ENCODE measurements at places on chromosomes 6 and 20. TPM values are rescaled to one million over a fixed set of nuclear protein-coding genes. Genes with fewer than 3 reads are reported as not detected.

- no peak for DNase-seq
Measured at GRCh38 chr6:134060491-134061106, 8.2 kb upstream of the SLC2A12 start.

Gene SH3BGRL2
- 7.1 TPM for total RNA-seq

- no peak for DNase-seq
Measured at GRCh38 chr20:47181056-47181862, 175.2 kb downstream of the ZMYND8 start.

Gene SLC2A10
- total RNA-seq, result 7.9 TPM

DNA sequence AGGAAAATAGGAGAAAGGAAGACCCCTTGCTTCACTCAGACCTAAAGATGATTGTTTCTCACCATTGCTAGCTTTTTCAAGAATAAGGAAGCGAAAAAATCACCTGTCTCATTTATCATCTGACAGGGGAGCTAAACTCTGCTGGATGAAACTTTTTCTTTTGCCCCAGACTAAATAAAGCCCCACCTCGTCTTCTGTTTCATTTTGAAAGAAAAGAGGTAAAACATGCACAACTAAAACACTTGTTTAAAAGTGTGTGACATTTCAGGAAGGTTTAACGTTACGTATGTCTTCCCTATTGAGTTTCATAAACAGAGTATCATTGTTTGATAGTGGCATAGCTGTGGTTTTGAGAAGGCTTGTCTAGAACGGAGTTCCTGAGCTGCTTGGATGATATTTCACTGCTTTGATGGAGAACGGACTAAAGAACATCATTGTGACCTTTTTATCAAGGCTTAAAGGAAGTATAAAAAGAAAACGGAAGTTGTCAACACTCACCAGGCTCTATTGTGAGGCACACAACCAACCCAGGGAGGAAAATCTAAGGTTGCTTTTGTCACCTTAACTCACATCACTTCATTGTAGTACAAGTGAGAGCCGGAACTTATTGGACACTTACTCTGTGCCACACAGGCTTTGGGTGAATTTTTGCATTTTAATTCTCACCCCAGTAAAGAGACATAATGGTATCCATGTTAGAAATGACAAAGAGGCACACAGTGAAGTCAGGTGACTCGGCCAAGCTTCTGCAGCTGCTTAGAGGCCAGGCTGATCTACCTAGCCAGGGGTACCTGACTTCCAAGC, 29.5 kb downstream of the TSHZ2 start:
- no peak for DNase-seq

DNA sequence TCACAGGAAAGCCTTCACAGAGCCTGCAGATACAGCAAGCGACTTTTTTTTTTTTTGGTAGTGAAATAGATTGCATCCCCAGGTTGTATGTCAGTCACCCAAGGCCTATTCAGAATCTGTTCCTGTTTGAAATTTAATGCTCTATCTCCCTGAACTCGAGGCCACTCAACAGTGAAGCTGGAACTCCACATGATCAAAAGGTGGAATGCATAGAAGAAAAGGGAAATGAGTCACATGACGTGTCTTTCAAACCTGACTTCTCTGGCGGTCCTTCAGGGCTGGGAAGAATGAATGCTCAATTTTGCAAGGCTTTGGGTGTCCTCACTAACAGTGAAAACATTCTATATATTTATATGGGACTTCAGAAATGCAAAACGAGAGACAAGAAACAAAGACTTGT, 88.4 kb upstream of the B3GAT2 start:
- no peak for DNase-seq

DNA sequence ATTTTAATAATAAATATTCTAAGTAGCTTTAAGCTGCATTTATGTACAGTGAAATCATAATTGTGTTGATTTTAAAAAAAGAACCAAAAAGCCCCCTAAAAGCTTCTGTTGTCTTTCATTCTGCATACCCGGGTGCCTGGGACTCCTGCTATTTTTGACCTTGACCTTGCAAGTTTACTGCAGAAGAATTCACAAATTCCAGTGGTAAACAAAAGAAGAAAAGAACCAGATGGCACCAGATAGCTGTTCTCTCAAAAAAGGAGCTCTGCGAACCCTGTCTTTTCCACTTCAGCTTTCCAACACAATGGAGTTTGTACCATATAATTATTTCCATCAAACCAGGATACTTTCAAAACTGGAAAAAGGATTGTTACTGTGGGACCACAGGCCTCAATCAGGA, 363.3 kb downstream of the SMOC2 start:
- DNase-seq, result no peak

DNA sequence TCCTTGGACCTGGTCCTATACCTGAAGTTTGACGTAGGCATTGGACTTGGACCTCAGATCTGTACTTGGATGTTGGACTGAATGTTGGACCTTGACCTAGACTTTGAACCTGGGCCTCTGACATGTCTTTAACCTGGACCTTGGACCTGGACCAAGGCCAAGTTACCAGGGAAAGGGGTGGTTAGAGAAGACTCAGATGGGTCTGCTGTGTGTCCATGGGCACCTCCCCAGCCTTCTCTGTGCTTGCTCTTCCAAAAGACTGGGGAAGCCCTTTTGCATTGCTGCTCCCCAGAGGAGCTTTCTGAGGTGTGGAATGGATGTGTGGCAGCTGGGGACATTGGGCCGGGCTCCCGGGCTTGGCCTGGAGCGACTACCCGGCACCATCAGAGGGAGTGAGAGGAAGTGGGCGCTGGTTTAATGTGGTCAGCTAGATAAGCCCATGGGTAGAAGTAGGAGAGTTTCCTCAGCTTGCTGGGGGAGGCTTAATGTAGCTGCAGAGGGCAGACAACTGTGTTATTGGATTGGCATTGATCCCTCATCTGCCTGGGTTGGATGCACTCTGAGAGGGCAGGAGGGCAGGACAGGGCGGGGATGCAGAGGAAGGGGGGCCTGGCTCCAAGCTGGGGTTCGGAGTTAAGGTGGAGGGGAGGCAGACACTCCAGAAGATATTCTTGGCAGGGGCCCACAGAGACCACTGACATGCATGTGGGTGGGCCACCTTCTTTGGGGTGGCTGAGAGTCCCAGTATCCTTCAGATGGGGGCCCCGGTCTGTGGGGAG, 4.2 kb downstream of the SCRT2 start:
- DNase-seq, result peak; percentile 66

DNA sequence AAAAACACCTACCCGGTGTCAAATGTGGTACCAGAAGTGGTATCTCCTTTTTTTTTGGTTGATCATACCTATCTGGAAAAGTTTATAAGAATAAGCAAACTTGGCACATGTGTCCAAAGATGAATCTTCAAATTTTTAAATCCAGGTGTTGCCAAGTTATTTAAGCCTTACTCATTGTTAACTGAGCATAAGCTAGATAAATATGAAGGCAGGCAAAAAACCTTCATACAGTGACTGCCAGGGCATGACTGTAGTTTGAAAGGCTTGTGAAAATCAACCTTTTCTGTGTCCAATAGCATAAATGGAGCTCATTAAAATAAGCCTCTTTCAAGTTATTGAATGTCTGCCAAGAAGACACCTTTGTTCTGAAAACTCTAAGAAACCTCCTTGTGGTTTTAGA, 699.2 kb downstream of the DOK5 start:
- no peak for DNase-seq

Gene SLC32A1
- total RNA-seq, result not detected

- DNase-seq, result no peak
Measured at GRCh38 chr6:111774346-111774703, 98.9 kb downstream of the FYN start.

Gene MOG
- 2.6 TPM for total RNA-seq

GRCh38 chr6:108120311-108120710, 45.5 kb upstream of the NR2E1 start:
- no peak for DNase-seq

DNA sequence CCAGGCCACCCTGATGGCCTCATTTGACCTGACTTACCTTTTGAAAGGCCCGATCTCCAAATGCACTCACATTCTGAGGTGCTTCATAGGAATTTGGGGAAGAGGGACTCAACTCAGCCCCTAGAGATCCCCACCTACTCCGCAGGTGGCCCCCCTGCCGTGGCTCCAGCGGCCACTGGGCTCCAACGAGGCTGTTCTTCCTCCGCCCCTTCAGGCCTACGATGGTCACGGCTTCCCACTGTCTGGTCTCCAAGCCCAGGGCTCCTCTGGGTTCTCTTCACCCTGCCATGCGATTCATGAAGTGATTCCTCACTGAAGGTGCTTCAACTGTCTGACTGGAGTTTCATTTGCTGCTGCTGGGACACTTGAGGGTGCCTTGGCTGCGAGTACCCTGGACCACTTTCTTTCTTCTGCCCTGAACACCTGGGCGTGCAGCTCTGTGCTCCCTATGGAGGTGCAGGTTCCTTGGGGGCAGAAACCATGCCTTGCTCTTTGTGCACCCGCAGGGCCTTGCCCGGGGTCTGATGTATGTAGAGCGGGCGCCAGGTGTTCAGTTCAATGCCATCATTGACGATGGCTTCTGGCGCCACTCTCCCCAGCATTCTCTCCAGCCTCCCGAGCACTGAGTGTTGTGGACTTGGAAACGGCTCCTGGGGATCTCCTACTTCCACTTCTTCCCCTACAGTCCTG, 10.0 kb upstream of the DUSP22 start:
- no peak for DNase-seq

- no peak for DNase-seq
Measured at GRCh38 chr6:114524081-114524480, 181.3 kb upstream of the HS3ST5 start.

DNA sequence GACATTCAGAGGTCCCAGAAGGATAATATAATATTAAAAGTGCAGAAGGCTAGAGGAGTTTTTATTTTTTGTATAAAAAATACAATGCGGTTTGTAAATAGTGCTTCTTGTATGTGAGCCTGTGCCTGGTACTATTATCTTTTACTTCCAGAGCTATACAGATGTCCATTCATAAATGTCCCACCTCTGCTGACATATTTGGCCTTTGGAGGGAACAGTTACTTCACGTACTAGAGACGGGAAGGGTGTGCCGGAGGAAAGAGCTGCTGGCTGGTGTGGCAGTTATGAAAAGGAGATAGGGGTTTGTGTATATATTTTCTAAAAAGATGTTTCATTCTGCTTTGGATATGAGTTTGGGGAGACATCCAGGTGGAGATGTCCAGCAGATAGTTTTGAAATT, 8.8 kb downstream of the CD109 start:
- DNase-seq, result no peak

Data from right cardiac atrium (tissue), 5 donors.